ENCODE measurements at places on chromosomes 2 and 18.

GRCh38 chr18:29644276-29644675 is 1398.3 kb downstream of the DSC3 start:
- no peak for DNase-seq

DNA sequence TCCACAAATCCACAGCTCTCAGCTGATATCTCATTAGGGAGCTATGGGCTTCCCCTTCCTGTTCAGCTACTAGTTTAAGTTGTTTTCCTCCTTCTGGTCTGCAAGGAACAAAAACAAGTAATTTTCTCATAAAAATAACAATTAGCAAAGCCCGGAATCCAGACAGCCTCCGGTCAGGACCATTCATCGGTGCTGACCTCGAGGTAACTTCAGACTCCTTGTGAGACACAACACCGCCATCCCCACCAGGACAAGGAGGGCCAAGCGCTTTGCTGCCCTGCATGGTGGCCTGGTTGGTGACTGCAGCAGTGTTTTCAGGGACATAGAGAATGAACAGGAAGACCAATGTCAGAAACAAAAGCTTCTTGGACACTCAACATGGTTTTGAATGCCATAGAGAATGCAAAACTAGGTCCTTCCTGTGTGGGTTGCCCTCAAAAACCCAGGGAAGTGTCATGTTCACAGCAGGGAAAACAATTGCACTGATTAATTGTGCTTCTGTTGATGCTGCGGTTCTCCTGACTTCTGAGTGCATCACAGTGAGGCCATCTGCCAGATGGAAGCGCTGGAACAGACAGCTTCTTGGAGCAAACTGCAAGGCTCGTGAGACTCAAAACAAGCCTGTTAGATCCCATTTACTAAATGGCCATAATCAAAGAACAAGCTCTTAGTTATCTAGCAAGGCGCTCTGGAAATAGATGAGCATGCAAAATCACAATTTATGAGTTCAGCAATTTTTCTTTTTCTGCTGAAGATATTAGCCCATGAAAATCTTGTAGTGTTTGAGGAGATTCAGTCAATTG is 77.1 kb downstream of the HS1BP3 start:
- peak; percentile 20 for DNase-seq

GRCh38 chr2:130843321-130843985 is 6.7 kb downstream of the ARHGEF4 start:
- no peak for DNase-seq

GRCh38 chr18:50199921-50200320 is 5.0 kb upstream of the MYO5B start:
- DNase-seq = no peak

GRCh38 chr2:236503100-236503499 is 66.5 kb upstream of the ACKR3 start:
- DNase-seq = no peak

GRCh38 chr2:219078951-219079350 is 18.2 kb upstream of the IHH start:
- DNase-seq = no peak

DNA sequence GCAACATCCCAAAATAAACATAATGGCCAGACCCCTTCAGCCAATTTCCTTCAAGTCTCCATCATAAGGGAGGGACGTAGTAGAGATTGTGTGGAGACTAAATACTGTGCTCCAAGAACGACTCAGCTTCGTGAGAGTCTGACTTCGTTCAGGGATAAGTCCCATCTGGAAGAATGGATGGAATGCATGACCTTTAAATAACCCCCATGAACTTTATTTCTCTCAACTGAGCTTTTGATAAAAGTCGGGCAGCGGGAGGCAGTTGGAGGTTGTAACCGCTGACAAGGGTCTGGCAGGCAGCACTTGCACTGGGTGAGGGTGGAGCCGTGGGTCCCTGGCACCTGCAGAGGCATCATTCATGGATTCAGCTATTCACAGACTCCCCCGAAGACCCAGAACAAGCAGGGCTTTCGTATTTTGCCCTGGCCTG is 115.9 kb downstream of the ZFP36L2 start:
- no peak for DNase-seq

DNA sequence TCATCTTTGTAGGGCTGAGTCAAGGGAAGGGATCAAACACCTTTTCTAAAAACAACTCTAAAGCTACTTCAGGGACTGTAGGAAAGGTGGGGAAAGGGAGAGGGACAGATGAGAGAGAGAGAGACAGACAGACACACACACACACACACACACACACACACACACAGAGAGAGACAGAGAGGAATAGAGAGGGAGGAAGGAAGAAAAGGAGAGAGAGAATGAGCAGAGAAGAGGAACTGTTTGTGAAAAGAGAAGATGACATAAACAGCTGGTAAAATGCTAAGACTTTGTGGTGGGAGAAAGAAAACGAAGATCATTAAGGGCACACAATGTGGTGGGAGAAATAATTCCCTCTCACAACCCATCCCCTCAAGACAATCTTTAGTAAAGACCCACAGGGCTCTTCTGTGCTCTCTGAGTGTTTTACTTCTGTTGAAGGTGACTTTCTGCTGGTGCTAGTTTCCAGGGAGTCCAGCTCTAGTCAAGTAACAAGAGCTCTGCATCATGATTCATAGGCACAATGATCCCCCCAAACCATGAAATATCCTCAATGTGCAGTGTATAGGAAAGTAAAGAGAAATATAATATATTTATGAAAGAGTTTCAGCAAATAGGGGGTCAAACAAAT is 77.2 kb upstream of the STK17B start:
- DNase-seq = no peak

DNA sequence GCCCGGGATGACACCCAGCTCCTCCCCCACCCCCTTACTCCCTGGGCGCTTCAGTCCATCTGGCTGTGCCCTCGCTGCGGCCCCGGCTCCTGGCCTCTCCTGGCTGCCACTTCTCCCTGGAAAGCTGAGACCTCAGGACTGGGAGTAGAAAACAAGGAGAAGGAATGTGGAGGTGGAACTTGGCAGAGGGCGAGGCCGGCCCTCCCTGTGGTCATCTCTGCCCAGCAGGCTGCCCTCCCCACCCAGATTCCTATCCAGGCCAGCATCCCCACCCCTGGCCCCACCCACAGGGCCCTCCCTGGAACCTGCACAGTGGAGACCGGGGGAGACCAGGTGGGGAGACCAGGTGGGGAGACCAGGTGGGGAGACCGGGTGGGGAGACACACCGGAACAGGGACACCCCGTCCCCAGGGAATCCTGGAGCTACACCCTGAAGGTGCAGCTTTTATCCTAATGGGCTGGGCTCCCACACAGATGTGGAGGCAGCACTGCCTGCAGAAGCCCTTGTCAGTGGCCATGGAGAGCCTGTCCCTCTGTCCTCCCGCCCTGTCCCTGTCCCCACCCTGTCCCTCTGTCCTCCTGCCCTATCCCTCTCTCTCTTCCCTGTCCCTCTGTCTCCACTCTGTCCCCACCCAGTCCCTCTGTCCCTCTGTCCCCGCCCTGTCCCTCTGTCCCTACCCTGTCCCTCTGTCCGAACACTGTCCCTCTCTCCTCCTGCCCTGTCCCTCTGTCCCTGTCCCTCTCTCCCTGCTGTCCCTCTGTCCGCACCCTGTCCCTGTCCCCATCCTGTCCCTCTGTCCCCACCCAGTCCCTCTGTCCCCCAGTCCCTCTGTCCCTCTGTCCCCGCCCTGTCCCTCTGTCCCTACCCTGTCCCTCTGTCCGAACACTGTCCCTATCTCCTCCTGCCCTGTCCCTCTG is 157.1 kb downstream of the PXDN start:
- DNase-seq = no peak

DNA sequence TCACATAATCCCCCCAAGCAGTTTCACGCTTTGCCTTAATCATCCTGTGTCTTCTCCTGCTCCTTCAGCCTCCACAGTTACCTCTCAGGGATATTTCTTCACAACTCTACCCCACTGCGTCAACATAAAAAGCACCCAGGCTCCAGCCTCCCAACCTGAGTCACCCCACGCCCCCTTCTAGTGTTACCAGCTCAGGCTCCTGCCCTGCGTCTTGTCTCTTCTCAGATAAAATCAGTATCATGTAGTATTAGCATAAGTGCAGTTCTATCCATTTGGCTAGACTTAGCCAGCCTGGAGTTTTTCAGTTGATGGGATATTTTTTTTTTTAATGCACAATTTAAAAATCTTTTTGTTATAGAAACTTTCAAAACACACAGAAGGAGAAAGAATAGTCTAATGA is 9.6 kb upstream of the PELI1 start:
- DNase-seq = no peak

GRCh38 chr2:210288408-210288807 is 26.6 kb downstream of the MYL1 start:
- no peak for DNase-seq

- no peak for DNase-seq
Measured at GRCh38 chr2:48724278-48724677, 31.2 kb downstream of the LHCGR start.

DNA sequence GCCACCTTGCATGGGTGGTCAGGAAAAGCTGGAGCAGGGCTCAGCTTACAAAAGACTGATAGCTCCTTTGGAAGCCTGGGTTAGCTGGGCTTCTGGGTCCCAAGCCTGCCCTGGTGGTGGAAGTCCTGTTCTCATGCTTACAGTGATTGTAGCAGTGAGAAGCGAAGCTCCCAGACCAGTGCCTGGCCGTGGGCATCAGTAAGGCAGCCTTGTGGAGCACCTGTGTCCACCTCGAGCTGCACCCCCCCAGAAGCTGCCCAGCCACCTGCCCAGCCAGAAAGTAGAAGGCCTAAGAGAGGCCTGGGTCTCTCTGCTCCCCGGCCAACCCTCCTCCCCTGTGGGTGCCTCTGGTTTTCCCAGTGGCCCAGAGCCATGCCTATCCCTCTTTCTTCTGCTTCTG is 10.5 kb downstream of the GLI2 start:
- DNase-seq = no peak

DNA sequence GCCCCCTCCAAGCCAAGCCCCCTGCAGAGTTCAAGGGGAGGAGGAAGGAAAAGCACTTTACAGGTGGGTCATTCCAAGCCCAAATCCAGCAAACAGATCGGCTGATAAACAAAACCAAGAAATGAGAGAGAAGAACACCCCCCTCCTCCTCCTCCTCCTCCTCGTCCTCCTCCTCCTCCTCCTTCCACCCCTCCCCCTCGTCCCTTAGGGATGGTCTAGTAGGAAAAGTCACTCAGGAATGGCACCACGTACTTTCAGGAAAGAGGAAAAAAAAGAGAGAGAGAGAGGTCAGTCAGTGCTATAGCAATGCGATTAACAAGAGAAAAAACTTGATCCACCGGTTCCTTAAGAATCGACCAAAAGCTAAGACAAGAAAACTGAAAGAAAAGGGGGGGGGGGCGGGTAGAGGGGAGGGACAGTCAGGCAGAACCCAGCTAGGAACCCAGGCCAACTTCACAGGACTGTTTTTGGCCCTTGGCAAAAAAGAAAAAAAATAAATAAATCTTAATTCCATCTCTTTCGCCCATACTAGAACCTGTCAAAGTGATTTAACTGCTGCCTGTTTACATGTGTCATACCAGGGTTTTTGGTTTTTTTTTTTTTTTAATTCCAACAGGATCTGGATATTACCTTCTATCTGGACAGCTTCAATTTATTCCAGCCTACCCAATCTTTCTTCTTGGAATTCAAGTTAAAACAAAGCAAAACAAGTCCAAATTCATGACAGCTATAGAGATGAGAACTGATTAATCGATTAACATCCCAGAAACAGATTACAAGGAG is 906 bp downstream of the IKZF2 start:
- DNase-seq = no peak

- DNase-seq = no peak
Measured at GRCh38 chr2:30691948-30692828, 115.1 kb downstream of the CAPN13 start.

- DNase-seq = no peak
Measured at GRCh38 chr18:5669585-5669984, 125.8 kb upstream of the EPB41L3 start.

- DNase-seq = no peak
Measured at GRCh38 chr2:196322973-196323810, 151.8 kb upstream of the STK17B start.

- DNase-seq = no peak
Measured at GRCh38 chr18:25985707-25986394, 104.6 kb downstream of the SS18 start.

DNA sequence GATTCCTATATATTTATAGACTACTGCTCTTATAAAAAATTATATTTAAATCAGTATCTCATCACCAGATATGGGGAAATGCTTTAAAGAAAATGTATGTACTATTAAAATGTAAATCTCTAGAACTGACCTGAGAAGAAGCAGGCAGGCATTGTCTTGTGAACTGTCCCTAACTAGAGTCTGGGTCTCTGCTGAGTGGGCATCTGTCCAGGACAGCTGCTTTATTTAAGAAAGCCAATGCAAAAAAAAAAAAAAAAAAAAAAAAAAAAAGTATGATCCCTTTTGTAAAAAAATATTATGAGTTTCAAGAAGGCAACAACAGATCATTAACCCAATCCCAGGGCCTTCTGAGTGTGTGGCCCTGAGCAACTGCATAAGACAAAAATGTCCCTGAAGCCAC is 66.0 kb downstream of the PAX3 start:
- no peak for DNase-seq

- no peak for DNase-seq
Measured at GRCh38 chr18:78393086-78393862, 586.3 kb upstream of the SALL3 start.

DNA sequence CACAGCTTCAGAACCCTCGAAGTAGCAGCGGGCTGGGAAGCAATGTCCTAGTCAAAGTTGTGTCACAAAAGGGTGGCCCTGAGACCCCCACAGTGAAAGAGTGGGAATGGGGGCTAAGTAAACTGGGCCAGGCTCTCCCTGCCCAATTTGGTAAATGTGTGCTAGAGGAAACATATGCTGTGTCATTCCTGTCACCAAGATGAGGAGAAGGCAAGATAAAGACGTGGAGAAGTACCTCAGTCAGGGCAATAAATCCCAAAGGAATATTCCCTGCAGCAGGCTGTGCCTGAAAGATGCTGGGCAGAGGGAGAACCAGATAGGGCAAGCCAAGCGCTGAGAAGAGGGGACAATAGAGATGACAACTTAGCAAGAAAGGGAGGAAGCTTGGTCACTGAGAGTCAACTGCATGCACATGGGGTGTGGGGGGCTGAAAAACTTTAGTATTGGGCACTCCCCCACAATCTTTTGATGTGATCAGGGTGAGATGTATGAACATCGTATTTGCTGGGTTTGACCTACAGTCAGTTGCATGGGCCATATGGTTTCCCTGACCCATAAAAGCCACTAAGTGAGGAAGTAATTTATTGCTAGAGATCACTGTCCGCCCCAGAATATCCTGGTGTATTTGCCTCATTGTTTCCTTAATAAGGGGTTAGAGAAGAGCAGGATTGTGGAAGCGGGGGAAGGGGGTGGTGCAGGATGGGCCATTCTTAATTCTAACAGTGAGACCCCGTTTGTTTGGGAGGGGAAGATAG is 49.9 kb upstream of the CXCR4 start:
- no peak for DNase-seq

DNA sequence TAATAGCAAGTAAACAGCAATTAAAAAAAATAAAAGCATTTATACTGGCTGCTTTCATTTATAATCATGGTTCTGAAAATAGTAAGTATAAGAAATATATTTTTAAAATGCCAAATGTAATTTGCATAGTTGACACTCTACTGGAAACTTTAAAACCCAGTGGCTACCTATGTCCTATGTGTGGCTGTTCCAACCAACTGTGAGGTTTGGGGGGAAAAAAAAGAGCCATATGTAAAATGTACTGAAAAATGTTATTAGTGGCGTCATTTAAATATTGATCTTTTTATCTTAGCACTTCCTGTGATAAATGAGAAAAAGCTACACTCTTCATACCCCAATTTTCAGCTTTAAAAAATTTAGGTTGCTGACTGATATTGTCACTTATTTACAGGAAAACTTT is 270.7 kb downstream of the TCF4 start:
- no peak for DNase-seq
